ENCODE measurements at places on chromosomes 12 and 14.

DNA sequence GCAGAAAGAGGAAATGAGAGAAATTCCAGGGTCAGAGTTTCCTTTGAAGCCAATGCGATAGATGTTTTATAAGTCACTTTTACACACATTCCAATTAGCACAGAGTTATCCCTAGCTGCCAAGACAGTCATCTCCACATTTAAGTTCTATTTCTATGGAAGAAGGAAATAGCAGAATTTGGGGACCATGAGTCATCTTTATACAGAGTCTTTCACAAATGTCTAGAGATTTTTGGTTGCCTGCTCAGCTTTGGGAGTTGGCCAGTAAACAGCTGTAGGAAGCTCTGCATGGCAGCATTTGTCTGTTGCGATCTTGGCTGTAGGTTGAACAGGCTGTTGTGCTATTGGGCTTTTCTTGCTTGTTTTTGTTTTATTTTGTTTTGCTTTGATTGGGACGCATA, 884.3 kb downstream of the GALC start:
- no peaks in the 10 kb centered on the region for H3K36me3 ChIP-seq
- H3K4me3 ChIP-seq = no peak overlapping the region
- no peaks in the 10 kb centered on the region for H3K4me1 ChIP-seq
- peaks cover 3% of the 10 kb centered on the region for H3K27me3 ChIP-seq
- no peak overlapping the region for H3K27ac ChIP-seq
- no peak for DNase-seq

GRCh38 chr12:96101806-96102205, 66.4 kb upstream of the LTA4H start:
- H3K4me3 ChIP-seq = no peak overlapping the region
- no peaks in the 10 kb centered on the region for H3K4me1 ChIP-seq
- H3K27ac ChIP-seq = no peak overlapping the region

DNA sequence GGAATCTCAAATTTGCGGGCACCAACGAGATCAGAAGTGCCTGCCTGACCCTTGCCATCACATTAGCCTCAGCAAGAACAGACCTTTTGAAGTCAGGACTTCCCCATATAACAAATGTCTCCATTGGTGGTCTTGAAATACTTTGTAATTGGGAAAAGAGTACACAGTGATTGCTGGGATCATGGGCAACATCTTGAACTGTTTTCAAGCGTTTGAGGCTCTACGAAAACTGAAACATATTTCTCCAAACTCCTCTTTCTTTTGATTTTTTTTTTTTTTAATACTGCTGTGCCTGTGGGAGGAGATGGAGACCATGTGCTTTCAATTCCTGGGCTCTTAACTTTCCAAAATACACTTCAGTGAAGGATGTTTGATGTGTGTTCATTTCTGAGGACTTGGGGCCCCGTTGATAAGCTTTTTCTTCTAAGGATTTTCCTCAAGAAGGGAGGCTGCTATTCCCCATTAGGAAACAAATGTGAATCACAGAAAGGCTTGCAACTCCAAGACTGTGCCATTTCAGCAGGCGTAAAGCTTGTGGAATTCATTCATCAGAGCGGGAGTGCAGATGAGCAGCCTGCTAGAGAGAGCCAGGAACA, 94.5 kb downstream of the TMEM132C start:
- no peaks in the 10 kb centered on the region for H3K36me3 ChIP-seq
- H3K4me1 ChIP-seq = peaks cover 62% of the 10 kb centered on the region
- H3K4me3 ChIP-seq = peak overlapping the region; percentile 27
- no peak for DNase-seq

- DNase-seq = no peak
- no peaks in the 10 kb centered on the region for H3K27me3 ChIP-seq
- H3K27ac ChIP-seq = no peak overlapping the region
- peaks cover 26% of the 10 kb centered on the region for H3K4me1 ChIP-seq
Observed at GRCh38 chr14:79510659-79511058, 700.6 kb downstream of the DIO2 start.

GRCh38 chr12:48198672-48198971, 4.5 kb downstream of the OR10AD1 start:
- no peak for DNase-seq
- peak overlapping the region; percentile 91 for H3K4me3 ChIP-seq
- H3K27me3 ChIP-seq = peaks cover 2% of the 10 kb centered on the region
- peak overlapping the region; percentile 94 for H3K27ac ChIP-seq
- peaks cover 19% of the 10 kb centered on the region for H3K36me3 ChIP-seq

GRCh38 chr12:2958432-2959191, 585 bp upstream of the TEAD4 start:
- DNase-seq = no peak
- H3K27me3 ChIP-seq = peaks cover 46% of the 10 kb centered on the region
- H3K36me3 ChIP-seq = peaks cover 8% of the 10 kb centered on the region
- H3K4me3 ChIP-seq = peak overlapping the region; percentile 94
- H3K27ac ChIP-seq = peak overlapping the region; percentile 95

DNA sequence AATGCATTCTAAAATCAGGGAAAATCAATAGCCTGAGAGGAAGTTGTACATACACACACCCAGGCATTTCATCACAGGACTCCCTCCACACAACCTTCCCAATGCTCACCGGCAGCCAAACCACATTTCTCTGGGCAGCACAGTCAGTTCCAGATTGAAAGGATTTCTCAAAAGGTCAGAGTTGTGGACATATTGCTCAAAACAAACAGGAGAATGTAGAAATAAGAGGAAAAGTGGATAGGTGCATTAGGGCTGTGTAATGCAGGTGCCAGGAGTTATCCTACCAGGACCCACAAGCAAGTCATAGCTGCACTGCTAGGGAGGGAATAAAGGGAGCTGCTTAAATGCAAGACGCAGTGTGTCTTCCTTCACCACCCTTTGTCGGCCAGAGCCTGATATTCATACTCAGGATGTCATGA, 62.9 kb downstream of the GCH1 start:
- H3K27ac ChIP-seq = no peak overlapping the region
- H3K27me3 ChIP-seq = no peaks in the 10 kb centered on the region
- no peak overlapping the region for H3K4me3 ChIP-seq
- H3K4me1 ChIP-seq = no peaks in the 10 kb centered on the region
- DNase-seq = no peak

GRCh38 chr14:78152201-78153063, 17.7 kb upstream of the NRXN3 start:
- no peak overlapping the region for H3K27ac ChIP-seq
- H3K27me3 ChIP-seq = peaks cover 19% of the 10 kb centered on the region

DNA sequence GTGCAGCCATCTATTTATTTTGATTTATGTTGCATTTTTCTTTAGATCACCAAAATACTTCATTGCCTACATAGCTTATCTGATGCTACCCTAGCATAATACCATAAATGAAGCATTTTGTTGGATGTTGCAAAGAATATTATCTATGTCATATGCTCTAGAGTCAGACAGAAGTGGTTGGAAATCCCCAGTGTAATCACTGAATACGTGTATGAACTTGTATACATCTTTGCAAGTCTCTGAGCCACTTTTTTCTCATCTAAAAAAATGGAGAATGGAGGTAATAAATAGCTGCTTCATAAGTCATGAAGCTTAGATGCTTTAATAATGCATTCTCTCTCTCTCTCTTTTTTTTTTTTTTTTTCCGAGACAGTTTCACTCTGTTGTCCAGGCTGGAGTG, 18.5 kb downstream of the EVL start:
- no peak for DNase-seq
- peaks cover 19% of the 10 kb centered on the region for H3K36me3 ChIP-seq
- H3K27ac ChIP-seq = peak overlapping the region; percentile 53
- peaks cover 10% of the 10 kb centered on the region for H3K4me1 ChIP-seq

DNA sequence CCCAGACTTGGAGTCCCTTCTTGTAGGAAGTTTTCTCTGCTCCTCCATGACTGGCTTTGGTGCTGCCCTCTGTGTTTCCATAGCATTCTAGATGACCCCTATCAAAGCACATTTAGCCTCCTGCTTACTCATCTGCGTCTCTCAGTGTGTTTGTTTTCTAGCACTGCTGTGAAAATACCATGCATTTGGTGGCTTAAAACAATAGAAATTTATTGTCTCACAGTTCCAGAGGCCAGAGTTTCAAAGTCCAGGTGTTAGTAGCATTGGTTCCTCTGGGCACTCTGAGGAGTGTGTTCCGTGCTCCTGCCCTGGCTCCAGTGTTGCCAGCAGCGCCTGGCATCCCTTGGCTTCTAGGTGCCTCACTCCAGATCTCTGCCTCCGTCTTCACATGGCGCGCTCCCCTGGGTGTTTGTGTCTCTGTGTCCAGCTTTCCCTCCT, 86.1 kb downstream of the CACNA1C start:
- H3K27me3 ChIP-seq = peaks cover 4% of the 10 kb centered on the region
- DNase-seq = no peak
- no peak overlapping the region for H3K27ac ChIP-seq

DNA sequence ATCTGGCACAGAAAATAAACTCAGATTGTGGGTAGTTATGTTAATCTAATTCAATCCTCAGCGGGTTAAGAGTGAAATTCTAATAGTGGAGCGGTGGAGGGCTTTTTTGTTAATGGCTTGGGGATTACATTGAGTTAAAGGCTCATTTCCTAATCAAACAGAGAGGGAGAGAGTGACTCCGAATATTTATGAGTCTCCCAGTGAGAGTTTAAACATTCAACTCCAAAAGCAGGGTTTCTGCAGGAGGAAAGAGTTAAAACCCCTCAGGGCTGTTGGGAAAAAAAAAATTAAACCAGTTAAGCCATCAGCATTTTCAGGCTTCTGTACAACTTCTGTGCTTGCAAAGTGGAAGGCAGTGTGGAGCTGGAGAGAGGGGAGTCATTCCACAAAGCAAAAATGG, 62.1 kb upstream of the ESRRB start:
- H3K27ac ChIP-seq = no peak overlapping the region
- H3K27me3 ChIP-seq = peaks cover 60% of the 10 kb centered on the region
- H3K4me1 ChIP-seq = peaks cover 44% of the 10 kb centered on the region
- no peak overlapping the region for H3K4me3 ChIP-seq
- H3K36me3 ChIP-seq = no peaks in the 10 kb centered on the region
- DNase-seq = no peak

DNA sequence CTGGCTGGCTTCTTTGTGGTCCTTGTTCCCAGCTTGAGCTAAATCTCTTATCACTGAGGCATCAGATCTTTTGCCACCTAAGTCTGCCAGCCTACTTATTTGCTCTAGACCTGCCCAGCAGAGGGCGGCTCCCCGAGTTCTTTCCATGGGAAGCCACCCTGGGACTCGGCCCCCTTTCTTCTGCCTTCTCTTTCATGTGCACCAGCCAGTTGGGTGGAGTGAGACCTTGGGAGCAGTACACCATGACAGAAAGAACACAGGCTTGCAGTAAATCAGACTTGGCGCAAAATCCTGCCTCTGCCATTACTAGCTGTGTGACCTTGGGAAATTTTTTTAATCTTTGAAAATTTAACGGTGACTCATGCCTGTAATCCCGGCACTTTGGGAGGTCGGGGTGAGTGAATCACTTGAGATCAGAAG, 7.4 kb downstream of the SMAGP start:
- no peak for DNase-seq
- no peaks in the 10 kb centered on the region for H3K4me1 ChIP-seq
- H3K4me3 ChIP-seq = no peak overlapping the region

GRCh38 chr14:102523200-102523568, 13.6 kb upstream of the ANKRD9 start:
- peak overlapping the region; percentile 64 for H3K27ac ChIP-seq
- H3K27me3 ChIP-seq = no peaks in the 10 kb centered on the region
- no peaks in the 10 kb centered on the region for H3K36me3 ChIP-seq
- no peak for DNase-seq
- H3K4me1 ChIP-seq = peaks cover 8% of the 10 kb centered on the region

DNA sequence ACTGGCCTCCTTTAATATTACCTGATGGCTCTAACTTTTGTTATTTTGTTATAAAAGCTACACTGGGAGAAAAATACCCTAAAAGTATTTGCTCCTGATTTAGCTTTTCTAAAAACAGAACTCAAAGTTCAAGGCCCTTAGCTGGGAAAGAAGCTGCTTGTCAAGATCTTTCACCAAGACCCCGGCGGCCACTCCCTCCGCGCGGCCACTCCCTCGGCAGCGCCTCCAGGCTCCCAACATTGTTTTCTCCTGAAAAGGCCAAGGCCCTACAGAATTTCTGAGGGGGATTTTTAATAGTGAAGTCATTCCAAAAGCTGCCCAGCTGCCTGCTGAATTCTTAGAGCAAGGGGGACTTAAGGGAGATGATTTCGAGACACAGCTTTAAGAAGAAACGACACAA, 96.4 kb downstream of the NTN4 start:
- DNase-seq = no peak
- H3K27ac ChIP-seq = peak overlapping the region; percentile 64
- H3K27me3 ChIP-seq = no peaks in the 10 kb centered on the region

DNA sequence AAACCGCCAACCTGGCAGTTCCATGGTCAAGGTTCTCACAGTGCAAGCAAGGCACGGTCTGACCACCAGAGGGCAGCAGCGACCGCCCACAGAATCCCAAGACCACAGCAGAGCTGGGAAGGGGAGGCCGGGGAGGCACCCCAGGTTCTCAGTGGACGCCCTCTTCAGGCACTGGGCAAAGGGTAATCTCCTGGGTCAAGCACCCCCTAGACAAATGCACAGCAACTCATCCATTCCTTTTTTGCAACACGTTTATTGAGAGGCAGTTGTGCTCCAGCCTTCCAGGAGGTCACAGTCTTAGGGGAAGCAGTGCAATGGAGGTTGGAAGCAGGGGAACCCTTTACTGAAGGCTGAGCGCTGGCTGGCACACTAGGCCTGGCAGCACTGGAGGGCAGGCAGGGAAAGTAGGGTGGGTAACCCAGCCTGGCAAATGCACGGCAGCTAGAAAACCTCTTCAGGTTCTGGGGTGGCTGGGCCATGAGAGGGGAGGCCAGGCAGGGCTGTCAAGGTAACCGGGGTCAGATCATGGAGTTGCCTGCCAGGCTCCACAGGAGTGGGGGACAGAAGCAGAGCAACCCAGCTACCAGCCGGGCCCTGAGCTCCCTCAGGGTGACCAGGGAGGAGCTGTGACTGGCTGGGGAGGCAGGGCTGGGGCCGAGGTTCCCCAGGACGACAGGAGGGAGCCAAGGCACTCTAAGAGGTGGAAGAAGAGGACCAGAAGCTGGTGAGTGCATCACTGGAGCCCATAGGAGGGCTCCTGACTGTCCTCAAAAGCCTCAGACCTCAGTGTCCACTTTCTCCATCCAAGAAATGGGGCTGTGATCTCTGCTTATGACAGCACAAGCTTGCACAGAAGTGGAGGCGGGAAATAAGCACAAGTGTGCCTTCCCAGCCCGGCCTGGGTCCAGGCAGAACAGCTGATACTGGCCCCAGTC, 1.8 kb upstream of the RHOF start:
- peak; percentile 90 for DNase-seq
- H3K36me3 ChIP-seq = peaks cover 9% of the 10 kb centered on the region
- peaks cover 43% of the 10 kb centered on the region for H3K4me1 ChIP-seq
- H3K27ac ChIP-seq = peak overlapping the region; percentile 99
- peaks cover 3% of the 10 kb centered on the region for H3K27me3 ChIP-seq

GRCh38 chr12:67740711-67741110, 92.2 kb downstream of the DYRK2 start:
- H3K4me3 ChIP-seq = no peak overlapping the region
- H3K27ac ChIP-seq = no peak overlapping the region
- no peaks in the 10 kb centered on the region for H3K36me3 ChIP-seq
- no peaks in the 10 kb centered on the region for H3K27me3 ChIP-seq
- H3K4me1 ChIP-seq = peaks cover 13% of the 10 kb centered on the region

- no peaks in the 10 kb centered on the region for H3K4me1 ChIP-seq
- no peak overlapping the region for H3K4me3 ChIP-seq
- H3K36me3 ChIP-seq = peaks cover 19% of the 10 kb centered on the region
- H3K27ac ChIP-seq = no peak overlapping the region
- no peak for DNase-seq
Observed at GRCh38 chr12:29582677-29583272, 85.3 kb upstream of the OVCH1 start.
